NCI-H2171 treated with DMSO at 0.1 percent for 48 hours (cell line): ENCODE measurements at places on chromosomes 11 and 22.

GRCh38 chr11:61507962-61508861, at the start of gene LRRC10B:
TSS of gene LRRC10B (plus strand) at chr11:61508749. CDS start at chr11:61508999, 250 bp downstream.
- DNase-seq = peak; percentile 74

DNA sequence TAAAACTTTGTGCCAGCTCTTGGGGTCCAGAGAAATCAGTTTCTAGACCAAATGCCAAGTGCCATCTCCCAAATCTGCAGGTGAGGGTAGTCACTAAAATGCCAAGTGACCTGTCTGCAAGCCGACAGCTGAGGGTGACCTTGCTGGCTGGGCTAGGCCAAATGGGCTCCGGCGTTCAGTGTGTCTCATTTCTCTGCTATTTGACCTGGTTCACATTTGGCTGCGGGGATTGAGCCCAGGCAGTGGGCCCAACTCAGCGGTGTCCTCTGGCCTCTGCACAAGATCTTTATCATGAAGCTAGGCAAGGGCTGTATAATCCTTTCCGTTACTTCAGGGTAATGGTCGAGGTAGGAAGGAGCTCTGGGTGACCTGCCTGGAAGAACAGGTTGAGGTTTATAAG, 87.5 kb downstream of the SNX19 start:
- DNase-seq = no peak

GRCh38 chr11:58530236-58530635, 22.3 kb upstream of the OR5B21 start:
- no peak for DNase-seq

DNA sequence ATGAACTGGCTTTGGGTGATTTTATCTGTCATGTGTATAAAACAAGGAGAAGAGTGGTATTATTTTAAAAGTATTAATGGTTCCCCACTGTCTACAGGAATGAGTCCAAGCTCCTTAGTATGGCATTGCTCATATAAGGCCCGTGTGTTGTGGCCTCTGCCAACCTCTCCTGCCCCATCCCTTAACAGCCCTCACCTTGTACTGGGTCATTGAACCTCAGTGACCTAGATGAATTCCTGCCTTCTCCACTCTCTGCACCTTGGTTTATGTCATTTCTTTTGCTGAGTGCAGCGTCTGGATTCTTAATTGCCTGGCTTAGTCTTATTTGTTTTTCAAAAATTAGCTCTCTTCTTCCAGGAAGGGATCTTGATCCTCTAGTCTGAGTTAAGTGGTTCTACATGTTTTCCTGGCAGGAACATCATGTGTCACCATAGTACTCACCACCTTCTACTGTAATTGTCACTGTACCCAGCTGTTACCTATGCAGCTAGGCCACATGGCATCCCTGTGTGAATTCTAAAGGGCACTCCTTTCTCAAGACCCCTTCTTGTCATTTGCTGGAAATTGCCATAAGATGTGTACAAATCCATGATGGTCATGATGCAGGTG, 36.2 kb upstream of the POGLUT3 start:
- DNase-seq = peak; percentile 41

- no peak for DNase-seq
These were observed 34.0 kb downstream of the UQCR10 start for GRCh38 chr22:29801153-29801552.

- peak; percentile 91 for DNase-seq
These were observed 24.1 kb upstream of the CELSR1 start for GRCh38 chr22:46561435-46561905.

DNA sequence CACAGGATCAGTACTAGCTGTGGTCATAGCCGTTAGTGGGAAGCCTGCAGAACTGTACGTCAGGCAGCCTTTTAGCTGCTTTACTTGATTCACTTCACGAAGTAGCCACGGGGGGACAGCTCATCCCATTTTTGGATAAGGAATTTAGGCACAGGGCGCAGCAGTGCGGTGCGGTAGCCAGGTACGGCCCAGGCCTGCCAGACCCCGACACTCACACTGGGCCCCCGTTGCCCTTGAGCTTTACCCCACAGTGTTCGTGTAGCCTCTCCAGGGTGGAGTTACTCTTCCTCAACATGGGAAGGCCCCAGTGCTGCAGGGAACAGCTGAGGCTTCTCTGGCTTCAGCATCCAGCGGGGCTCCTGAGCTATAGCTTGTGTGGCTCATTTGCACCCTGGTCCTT, 59.4 kb downstream of the SBF1 start:
- DNase-seq = no peak

- no peak for DNase-seq
These were observed 5.8 kb downstream of the MOB2 start for GRCh38 chr11:1480555-1481482.

GRCh38 chr11:60973699-60974098, 2.2 kb downstream of the CD6 start:
- no peak for DNase-seq

DNA sequence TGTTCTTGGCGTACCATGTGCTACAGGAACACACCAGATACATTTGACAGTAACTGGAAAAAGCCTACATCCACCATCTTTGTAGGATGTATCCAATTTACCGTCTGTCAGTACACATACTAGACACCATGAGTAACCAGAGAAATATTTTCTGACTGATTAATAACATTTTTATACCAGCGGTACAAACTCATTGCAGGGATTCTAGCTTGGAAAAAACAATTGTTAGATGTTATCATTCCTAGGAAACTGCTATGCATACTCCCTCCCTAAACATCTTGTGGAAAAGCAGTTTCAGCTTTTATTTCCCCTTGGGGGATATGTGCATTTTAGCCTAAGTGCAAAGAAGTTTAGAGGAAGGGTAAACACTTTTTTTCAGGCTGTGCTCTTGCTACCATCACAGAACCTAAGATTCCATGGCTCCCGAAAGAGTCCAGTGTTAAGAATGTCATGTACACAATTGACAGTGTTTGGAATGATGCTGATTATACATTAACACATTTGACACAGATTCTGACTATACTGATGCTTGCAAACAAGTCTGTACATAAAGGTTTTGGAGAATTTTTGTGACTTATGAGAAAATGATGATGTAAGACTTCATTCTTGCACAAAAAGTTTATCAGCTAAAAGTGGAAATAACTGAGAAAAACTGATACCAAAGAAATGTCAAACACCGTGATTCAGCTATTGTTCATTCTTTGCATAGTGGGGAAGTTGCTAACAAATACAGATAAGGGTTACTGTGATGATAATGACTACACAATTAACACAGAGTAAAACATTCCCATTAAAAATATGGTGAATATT, 23.7 kb downstream of the NCF4 start:
- DNase-seq = no peak

DNA sequence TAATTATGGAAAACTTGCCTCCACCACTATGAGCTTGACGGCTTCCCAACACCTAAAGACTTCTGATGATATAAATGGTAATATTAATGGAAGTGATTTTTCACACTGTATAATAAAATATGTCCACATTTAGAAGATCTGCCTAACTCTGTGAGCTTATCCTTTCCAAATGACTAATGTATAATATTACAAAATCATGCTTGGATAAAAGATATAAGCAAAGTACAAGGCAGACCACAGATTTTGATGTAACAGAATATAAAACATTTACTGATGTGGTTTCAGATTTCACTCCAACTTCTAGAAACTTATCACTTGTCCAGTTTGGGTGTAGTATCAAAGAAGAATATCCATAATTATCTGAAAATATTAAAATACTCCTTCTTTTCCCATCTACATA, 36.9 kb downstream of the GALNT18 start:
- DNase-seq = no peak

GRCh38 chr11:75719340-75720239, 2.0 kb downstream of the MOGAT2 start:
- DNase-seq = no peak

DNA sequence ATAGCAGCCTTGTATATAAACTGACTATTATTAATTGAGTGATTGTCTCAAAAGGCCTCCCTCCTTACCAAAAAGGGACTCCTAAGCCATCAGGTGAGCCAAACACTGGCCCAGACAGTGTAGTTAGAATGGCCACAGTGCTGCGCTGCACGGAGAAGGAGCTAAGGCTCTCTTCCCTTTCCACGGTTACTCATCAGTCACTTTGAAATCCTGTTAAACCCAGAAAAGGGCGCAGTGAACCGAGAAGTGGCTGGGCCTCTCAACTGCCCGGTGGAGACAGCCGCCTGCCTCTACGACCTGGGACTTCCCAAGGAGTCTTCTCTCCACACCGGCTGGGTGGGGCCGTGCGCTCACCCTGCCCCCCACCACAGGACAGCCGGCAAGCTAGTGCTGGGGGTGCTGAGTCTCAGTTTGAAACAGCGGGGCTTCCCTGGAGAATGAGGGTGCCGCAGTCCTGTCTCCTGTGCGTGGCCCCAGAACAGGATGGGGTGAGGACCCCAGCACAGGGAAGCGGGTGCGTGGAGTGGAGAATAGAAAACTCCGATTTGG, 1.3 kb downstream of the MYH9 start:
- DNase-seq = peak; percentile 61

DNA sequence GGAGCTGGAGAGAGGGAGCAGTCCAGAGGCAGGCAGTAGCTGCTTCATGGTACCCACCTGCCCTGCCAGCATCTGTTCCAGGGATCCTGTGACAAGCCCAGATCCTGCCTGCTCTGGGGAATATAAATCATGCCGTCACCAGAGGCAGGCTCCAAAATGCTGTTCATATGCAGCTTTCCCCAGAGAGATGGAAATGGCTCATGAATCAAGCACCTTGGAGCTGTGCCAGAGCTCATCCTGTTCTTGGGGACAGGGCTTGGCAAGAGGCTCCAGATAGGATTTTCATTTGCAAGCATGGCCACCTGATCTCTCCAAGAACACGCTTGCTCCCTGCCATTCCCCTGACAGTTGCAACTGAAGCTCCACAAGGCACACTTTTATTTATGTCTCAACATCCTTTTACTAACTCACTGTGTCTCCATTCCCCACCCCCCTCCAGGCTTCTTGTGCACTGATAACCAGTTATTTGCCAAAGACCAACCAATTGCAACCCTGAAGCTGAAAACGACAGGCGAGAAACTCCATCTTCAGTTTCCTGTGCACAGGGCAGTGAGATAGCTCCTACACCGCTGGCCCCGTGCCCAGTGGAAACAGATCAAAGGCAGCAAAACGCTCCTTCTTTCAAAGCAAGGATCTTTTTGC, 115.8 kb upstream of the PITPNB start:
- DNase-seq = peak; percentile 100

- DNase-seq = no peak
These were observed 48.9 kb downstream of the RTL6 start for GRCh38 chr22:44449061-44449682.

DNA sequence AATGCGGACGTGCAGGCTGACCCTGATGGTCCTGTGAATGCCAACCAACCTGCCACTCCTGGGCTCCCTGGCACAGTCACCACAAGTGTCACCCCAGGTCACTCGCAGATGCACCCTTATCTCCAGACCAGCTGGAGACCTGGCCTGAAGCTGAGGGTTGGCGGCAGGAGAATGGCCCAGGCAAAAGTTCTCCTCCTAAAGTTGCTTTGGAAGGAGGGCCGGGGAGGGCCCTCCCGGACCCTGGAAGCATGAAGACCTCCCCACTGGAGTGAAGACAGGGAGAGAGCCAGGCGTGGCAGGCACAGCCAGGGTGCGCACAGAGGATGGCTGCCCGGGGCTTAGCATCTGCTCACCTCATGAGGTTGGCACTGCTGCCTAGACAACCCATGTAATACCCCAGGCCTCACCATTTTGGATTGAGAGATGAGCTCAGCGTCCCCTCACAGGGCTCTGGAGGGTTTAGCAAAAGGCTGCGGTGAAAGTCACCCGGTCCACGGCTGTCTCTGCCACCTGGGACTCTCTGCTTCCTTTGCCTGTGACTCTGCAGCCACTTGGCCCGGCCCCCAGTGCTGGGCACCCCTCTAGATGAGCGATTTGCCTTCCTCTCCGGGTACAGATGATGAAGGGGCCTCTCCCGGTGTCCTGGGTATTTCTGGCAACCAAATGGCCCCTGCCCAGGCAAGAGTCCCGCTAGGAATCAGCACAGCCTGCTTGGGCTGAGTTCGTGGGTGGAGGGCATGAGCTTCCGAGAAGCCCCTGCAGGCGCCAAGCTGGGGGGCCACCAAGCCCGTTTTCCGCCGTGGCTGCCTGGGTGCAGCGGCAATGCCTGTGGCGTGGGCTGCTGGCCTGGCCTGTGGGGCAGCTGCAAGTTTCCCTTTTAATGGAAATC, 48.3 kb upstream of the SEPTIN5 start:
- DNase-seq = no peak

GRCh38 chr11:27064086-27064485, 23.5 kb downstream of the BBOX1 start:
- DNase-seq = no peak

DNA sequence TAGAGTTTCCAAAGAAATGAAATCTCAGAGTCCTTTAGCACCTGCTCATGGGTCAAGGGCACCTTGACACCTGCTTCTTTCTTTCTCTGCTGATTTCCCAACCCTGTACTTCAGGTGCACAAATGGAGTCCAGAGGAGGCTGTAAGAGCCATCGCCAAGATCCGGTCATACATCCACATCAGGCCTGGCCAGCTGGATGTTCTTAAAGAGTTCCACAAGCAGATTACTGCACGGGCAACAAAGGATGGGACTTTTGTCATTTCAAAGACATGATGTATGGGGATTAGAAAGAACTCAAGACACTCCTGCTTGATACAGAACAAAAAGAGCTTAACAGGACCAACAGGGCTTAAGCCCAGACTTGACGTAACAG, 5.9 kb downstream of the PTPMT1 start:
- DNase-seq = no peak

DNA sequence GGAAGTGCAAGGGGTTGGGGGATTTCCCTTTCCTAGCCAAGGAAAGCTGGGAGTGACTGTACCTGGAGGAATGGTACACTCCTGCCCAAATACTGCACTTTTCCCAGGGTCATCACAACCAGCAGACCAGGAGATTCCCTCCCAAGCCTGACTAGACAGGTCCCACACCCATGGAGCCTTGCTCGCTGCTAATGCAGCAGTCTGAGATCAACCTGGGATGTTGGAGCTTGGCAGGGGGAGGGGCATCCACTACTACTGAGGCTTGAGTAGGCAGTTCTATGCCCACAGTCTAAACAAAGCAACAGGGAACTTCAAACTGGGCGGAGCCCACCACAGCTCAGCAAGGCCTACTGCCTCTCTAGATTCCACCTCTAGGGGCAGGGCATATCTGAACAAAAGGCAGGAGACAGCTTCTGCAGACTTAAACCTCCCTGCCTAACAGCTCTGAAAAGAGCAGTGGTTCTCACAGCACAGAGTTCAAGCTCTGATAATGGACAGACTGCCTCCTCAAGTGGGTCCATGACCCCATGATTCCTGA, 58.5 kb downstream of the SLC22A9 start:
- no peak for DNase-seq

DNA sequence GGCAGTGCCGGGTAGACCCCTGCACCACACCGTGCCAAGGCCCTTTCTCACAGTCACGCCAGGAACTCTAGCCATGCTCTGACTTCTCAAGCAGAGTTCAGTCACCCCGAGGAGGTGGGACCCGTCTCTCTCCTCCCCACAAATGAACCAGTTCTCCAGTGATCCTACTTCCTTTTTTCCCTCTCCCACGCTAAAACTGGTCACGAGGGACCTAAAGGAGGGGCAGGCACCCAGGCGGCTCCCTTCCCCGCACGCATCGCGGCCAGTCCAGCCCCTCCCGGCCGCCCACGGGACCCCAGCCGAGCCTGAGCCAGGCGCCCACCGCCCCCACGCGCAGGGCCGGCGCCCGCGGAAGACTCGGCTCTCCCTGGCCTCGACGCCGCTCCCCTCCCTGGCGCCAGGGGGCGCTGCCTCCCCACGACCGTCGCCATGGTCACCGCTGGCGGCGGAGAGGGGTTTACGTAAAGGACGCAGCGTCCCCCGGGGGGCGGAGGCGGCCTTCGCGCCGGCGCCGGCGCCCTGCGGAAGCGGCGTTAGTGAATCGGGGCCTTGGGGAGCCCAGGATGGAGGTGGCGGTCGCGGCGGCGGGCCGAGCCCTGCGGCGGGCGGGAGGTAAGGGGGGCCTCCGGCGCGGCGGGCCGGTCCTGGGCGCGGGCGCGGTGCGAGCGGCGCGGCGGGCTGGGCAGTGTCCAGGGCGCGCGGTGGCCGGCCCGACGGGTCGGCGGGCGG, at the start of gene DAGLA:
Gene DAGLA, plus strand, starts transcription at position 499 of the 729 bp plus-strand sequence. CDS start 39,765 bp downstream, outside the sequence.
- peak; percentile 65 for DNase-seq
